ENCODE measurements at places on chromosomes 4 and X. TPM values are rescaled to one million over a fixed set of nuclear protein-coding genes. Genes with fewer than 3 reads are reported as not detected.

DNA sequence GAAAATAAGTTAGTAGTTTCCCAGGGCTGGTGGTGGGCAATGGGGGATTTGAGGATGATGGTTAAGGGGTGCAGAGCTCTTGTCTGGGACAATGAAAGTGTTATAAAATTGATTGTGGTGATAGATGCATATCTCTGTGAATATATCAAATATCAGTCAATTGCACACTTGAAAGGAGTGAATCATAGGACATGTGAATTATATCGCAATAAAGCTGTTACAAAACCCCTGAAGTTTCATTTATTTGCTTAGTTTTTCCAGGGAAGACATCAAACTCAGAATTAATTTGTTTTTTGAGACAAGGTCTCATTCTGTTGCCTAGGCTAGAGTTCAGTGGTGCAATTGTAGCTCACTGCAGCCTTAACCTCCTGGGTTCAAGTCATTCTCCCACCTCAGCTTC, 17.9 kb upstream of the YIPF6 start:
- DNase-seq, result no peak

- no peak for DNase-seq
Measured at GRCh38 chr4:67744561-67745283, 9.5 kb downstream of the GNRHR start.

DNA sequence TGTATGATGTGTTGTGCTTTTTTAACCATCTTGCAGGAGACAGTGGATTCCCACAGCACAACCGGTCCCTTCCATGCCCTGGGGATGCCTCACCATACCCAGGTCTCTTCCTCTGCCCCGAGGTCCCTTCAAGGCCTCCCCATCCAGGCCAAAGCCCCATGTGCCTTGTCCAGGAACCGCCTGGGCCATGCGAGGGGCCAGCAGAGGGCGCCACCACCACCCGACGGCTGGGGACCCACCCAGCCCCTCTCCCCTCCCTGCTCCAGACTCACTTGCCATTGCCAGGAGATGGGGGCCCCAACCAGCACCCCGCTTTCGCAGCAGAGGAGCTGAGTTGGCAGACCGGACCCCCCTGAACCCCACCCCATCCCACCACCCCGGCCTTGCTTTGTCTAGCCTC, 485.5 kb downstream of the TRAM1L1 start:
- peak; percentile 74 for DNase-seq

- no peak for DNase-seq
Measured at GRCh38 chr4:113144091-113144490, 94.6 kb downstream of the ANK2 start.

DNA sequence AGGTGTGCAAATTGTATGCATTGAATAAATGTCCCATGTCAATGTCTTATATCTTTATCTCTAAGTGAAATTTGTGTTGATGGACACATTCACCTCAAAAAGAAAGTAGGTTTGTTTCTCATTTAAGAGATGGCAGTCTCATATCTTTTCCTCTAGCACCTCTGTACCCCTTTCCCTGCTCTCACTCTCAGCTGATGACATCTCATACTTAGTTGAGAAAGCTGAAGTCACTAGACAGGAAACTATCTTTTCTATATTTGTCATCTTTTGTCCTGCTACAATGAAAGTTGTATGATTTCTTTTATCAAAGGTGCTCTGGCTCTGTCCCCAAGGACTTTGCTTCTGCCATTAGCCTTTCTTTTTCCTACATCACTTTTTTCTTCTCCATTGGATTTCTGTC, 84.0 kb upstream of the GRPR start:
- no peak for DNase-seq

DNA sequence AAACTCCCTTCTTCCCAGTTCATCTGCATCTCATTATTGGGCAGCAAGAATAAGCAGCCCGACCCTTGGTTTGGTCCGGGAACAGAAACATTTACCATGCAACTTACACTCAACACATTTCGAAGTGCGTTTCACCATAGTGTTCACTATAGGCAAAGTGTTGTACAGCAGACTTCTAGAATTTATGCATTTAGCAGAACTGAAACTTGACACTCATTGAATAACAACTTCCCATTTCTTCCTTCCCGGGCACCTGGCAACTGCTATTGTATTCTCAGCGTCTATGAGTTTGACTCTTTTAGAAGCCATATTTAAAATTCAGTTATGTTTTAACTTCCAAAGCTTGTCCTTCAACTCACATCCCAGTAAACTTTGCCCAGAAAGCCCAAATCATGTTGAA, 840.6 kb downstream of the NLGN4X start:
- no peak for DNase-seq

DNA sequence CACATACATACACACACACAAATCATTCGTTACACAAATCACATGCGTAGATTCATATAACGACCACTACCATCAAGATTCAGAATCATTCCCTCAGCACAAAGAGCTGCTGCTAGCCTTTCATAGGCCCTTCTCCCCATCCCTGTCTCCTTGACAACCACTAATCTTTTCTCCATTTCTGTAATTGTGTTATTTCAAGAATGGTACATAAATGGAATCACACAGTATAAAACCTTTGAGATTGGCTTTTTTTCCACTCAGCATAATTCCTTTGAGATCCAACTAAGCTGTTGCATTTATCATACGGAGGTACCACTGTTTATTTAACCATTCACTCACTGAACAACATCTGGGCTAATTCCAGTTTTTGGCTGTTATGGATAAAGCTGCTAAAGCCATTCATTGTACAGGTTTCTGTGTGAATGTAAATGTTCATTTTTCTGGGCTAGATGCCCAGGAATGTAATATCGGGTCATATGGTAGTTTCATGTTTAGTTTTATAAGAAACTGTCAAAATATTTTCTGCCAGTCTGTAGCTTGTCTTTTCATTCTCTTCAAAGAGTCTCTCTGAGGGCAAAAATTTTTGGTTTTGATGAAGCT, 64.1 kb downstream of the USP11 start:
- DNase-seq, result no peak

DNA sequence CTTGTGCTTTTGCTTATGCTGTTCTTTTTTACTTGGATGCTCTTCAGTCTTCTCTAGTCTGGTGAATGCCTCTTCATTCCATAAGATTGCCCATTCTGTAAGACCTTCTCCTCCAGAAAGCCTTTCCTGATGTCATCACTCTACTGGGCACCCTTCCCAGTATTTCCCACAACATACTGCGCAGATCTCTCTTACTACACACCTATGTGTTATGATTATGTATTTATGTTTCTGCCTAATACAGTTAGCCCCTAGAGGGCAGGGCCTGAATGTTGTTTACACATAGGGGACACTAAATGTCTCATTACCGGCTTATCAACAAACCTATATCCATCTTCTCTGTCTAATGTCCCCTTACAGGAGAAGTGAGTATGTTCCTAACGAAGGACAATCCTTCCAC, 21.1 kb downstream of the AIFM1 start:
- DNase-seq, result no peak

GRCh38 chr4:185920691-185921260, 108.8 kb upstream of the SORBS2 start:
- no peak for DNase-seq

DNA sequence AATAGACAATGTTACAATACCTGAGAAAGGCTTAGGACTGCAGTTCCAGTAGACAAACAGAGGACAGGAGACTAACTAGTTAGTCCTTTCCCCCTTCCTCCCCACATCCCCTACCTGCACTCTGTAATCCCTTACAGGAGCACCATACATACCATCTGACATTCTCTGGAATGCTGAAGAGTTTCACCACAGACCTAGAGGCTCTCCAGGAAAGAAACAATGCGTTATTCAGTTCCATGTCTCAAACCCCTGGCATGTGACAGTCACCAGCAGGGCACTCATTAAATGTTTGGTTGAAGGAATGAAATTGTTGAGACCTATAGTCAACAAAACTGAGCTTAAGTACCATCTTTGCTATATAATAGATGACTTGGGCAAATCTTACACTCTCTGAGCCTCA, 100.2 kb upstream of the USP38 start:
- DNase-seq, result no peak

DNA sequence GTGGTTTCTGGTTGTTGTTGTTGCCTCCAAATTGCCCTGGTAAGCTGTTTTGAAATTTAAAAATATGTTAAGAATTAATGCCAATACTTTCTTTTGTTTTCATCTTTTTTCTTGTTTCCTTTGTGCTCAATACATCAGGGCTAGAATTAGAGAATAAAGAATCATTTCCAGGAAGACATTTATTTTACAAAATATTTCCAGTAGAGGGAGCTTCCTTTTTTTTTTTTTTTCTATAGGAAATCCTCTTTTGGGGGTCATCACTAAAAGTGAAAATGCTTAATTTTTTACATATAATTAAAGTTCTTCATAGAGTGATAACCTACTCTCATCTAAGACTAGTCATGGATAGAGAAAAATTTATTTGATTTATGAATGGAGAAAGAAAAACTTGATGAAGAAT, 2.4 kb downstream of the GLRA3 start:
- DNase-seq, result no peak

- no peak for DNase-seq
Measured at GRCh38 chr4:7768736-7769135, 170.9 kb downstream of the AFAP1 start.

- DNase-seq, result no peak
Measured at GRCh38 chrX:55099162-55099561, 10.3 kb downstream of the PAGE2 start.

- peak; percentile 82 for DNase-seq
Measured at GRCh38 chr4:173506597-173507211, 23.3 kb downstream of the HAND2 start.

GRCh38 chrX:116318672-116319071, 117.7 kb upstream of the SLC6A14 start:
- DNase-seq, result no peak

- DNase-seq, result no peak
Measured at GRCh38 chrX:17707731-17708130, 29.6 kb upstream of the SCML1 start.

GRCh38 chr4:128512767-128513322, 225.2 kb upstream of the PGRMC2 start:
- DNase-seq, result no peak

DNA sequence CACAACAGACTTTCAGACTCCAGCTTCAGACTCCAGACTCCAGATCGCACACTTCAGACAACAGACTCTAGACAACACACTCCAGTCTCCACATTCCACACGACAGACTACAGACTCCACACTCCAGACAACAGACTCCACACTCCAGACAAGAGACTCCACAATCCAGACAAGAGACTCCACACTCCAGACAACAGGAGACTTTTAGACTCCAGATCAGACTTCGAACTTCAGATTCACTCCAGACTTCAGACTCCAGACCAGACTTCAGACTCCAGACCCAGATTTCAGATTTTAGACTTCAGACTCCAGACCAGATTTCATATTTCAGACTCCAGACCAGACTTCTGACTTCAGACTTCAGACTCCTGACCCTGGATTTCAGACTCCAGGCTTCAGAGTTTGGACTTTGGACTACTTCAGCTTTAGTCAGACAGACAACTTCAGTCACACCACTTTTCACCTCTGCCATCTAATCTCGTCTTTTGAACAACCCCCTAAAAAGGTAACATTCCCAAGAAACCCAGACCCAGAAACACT, 29.0 kb upstream of the TLR2 start:
- no peak for DNase-seq

- no peak for DNase-seq
Measured at GRCh38 chrX:129585691-129586090, 45.6 kb downstream of the OCRL start.

- DNase-seq, result no peak
Measured at GRCh38 chr4:184575306-184575705, 73.9 kb downstream of the CASP3 start.

DNA sequence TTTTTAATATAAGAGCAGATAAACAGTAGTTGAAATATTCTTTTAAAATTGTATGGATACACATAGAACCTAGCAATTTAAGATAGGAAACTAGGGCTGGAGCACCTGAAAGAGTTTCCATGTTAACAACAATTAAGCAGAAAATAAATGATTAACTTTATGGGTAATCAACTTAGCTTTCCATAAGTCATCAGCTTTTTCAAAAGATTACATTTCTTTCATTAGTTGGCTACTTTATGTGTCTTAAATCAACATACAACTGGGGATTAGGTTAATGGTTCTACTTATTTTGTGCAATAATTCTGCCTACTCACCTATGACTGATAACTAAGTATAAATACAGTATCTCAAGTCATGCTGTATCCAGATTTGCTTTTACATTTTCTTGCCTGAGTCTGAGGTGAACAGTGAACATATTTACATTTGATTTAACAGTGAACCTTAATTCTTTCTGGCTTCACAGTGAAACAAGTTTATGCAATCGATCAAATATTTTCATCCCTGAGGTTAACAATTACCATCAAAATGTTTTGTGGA, at the start of gene ANXA10:
Gene ANXA10 (plus strand): TSS at position 362 of the 537 bp plus-strand sequence. CDS start 164 bp downstream, at position 526.
- DNase-seq, result no peak

GRCh38 chr4:6885953-6886557, 23.6 kb upstream of the TBC1D14 start:
- DNase-seq, result peak; percentile 86

DNA sequence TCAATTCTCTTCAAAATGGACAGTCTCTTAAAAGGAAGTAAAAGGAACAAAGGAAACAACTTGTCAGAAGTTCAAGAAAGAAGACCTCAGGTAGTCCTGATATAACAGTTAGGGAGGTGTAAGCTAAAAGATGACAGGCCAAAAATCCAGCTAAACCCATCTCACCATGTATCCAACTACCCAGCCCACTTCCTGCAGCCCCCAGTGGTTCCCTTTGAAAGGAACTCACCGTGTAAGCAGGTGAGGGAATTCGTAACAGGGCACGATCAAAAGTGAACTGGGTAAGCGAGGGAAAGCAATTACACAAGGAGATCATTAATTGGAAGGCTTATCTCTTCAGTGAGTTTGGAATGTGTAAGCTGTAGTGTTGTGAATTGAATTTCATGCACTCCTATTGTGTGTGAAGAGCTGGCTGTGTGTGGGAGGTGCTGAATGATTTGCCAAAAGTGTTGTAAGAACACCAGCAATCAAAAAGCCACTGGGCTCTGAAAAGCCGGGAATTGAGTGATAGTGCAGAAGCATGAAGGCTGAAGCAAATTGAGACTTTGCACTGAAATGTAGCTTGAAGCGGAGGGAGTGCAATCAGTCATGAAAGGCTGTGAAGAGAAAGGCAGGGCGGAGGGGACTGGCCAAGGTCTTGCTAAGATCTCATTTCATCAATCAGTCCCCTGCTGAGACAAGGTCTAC, 914.2 kb upstream of the LCORL start:
- DNase-seq, result no peak

DNA sequence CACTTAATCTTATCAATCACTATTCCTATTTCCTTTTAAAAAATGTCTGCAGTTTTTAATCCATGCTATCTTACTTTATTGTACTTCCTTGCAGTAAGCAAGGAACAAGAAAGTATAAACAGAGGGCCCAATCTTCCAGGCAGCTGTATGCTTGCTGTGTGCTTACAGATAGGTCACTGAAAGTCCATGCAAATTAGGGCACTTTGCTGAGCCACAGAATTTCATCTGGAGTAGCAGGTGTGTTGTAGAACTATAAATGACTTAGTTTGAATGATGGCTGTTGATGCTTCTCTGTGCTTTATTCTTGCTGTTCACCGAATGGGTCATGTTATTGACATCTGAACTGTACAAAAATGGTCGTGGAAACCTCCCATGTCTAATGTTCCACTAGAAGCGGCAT, 154.6 kb downstream of the ATOH1 start:
- DNase-seq, result no peak

RNF150 gene
- 69.2 TPM for total RNA-seq

GSX2 gene
- total RNA-seq, result not detected

TLR8 gene
- 0.65 TPM for total RNA-seq

XAGE1A gene
- not detected for total RNA-seq

HMGB3 gene
- 8.9 TPM for total RNA-seq

CFP gene
- total RNA-seq, result 1.0 TPM

CT45A2 gene
- not detected for total RNA-seq

C4orf50 gene
- 0.03 TPM for total RNA-seq

IL13RA2 gene
- 0.54 TPM for total RNA-seq

CXCL1 gene
- 0.86 TPM for total RNA-seq

PNMA3 gene
- total RNA-seq, result 0.48 TPM

CXorf49 gene
- total RNA-seq, result not detected

HGFAC gene
- 0.38 TPM for total RNA-seq

Data from cardiac septum (tissue), 1 donor.